ENCODE measurements at places on chromosomes 7 and 10.

GRCh38 chr10:46555713-46556514, 544 bp downstream of the GPRIN2 start:
- no peak for DNase-seq

DNA sequence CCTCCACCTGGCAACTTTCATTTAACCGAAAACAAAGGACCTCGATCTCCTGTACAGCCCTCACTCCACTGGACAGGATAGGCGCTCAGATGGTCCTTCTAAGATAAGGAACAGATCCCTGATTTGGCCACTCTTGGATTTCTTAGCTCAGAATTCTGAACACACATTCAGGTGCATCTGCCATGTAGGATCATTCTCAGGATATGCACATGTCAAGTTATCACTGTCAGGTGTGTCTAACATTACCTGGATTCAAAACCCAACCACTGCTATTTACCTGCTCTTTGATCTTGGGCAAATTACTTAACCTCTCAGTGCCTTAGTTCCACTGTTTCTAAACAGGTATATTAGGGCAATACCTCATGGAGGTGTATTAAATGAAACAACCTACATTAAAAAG, 12.2 kb upstream of the ADD3 start:
- DNase-seq = no peak

GRCh38 chr10:17607603-17608332, 9.4 kb downstream of the HACD1 start:
- no peak for DNase-seq

- DNase-seq = no peak
Observed at GRCh38 chr7:103996639-103997038, 7.2 kb upstream of the RELN start.

GRCh38 chr7:135712182-135712782, 15.7 kb downstream of the SLC13A4 start:
- no peak for DNase-seq

- no peak for DNase-seq
Observed at GRCh38 chr7:139823959-139824521, 5.0 kb upstream of the TBXAS1 start.

GRCh38 chr10:123132576-123133477, 2.9 kb upstream of the HMX3 start:
- DNase-seq = peak; percentile 47

DNA sequence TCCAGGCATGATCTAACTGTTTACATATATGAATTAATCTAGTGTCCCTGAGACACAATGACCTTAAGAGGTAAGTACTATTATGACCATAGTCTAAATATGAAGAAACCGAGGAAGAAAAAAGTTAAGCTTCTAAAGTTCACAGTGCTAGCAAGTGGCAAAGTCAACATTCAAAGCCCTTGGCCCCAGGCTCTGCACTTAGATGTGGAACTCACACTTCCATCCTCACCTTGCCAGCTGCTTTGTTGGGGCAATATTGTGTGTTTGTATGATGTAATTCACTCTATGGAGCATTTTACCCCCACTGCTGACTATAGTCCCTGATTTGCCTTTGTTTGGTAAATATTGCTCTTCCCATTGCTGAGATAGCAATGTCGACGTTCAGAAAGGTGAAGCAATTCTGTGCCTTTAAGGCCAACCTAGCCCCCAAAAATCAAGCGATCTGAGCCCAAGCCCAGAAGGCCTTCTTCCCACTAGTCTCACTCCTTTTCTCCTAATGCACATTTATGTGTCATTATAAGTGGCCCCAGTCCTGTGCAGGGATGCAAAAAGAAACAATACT, 487.6 kb upstream of the ZMIZ1 start:
- DNase-seq = no peak

DNA sequence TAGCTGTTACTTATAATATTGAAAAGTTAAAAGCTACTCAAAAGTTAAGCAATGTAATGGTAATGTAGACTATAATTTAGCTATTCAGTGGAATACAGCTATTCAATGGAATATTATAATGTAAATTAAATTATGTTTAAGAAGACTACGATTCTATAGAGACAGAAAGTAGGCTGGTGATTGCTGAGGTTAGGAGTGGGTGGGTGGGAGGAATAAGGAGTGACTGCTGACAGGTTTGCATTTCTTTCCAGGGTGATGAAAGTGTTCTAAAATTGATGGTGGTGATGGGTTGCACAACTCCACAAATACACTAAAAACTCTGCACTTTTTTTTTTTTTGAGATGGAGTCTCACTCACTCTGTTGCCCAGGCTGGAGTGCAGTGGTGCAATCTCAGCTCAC, 21.4 kb downstream of the DENND2A start:
- DNase-seq = no peak

DNA sequence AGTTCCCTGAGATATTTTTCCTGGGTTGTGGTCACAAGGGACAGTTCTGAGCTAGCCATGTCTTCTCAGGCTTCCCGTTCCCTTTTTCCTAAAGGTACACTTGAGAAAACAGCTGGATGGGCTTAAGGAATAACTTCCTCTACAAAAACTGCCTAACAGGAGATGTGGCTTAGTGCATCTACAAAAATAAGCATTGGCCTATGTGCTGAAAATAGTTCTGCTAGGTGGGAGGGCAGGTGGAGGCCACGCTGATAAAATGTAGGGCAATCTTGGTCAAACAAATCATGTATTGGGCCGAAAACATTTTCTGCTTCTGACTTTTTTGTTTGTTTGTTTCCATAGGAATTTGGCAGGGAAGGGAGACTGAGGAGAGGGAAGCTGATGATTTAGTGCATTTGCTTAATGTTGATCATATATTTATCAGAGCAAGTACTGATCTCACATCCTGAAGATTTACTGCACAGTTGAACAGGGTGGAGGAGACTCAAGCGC, 409.4 kb upstream of the FZD8 start:
- DNase-seq = no peak

GRCh38 chr7:99039384-99039891, 104.5 kb downstream of the SMURF1 start:
- DNase-seq = no peak

GRCh38 chr10:7412237-7412927, 1.5 kb upstream of the SFMBT2 start:
- no peak for DNase-seq

- no peak for DNase-seq
Observed at GRCh38 chr10:46239247-46239646, 47.5 kb upstream of the ANTXRL start.

DNA sequence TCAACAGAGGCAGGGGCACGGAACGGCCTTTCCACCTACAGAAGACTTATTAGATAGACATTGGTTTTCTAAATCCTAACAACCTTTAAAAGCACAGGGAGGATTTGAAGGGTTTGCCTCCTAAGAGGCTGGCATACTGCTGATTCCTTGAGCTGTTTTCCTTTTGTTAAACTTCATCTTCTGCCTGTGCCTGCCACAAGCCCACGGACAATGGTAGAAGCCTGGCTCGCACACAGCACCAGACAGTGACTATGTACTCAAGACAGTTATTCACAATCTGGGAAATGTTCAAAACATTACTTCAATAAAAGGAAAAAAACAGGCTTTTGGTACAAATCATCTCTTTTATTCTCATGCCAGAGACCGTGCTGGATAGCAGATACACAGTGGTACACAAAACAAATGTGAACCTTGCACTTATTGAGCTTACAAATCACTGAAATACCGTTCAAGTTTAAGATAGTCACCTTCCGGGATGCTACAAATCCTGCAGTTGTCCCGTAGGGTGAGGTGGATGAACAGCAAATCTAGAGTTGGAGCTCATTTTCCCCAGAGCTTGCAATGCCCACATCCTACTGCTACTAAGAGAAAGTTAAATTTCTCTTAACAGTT, 63.9 kb downstream of the VPS41 start:
- no peak for DNase-seq

DNA sequence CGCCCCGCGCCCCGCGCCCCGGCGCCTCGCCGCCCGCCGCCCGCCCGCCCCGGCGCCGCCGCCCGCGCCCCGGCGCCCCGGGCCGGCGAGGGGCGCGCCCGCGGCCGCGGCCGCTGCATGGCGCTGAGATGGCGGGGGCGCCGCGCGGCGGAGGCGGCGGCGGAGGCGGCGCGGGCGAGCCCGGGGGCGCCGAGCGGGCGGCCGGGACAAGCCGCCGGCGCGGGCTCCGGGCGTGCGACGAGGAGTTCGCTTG, 174 bp downstream of the ADCY1 start:
- no peak for DNase-seq

DNA sequence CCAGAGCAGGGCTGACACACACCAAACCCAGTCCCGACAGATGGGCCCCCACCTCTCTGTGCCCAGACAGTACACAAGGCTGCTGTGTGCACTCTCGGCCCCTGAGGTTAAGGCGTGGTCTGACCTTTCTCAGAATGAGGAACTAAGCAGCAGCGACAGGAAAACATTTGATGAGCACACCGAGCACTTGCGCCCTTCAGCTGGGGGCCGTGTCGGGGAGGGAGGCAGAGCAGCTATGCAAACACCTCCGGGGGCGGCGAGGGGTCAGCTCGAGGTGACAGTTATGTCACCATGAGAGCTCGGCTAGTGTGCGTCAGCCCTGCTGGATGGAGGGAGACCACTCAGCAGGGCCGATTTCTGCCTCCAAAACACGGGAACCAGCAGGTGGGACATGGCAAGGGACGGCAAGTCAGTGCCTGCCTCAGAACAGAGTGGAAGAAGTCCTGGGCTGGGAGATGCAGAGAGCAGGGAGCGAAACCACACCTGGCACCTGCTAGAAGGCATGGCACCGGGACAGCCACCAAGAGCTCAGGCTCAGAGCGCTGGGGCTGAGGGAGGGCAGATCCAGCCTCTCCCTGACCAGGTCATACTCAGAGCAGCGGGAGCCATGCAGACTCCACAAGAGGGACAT, 57.4 kb downstream of the CHST15 start:
- no peak for DNase-seq

DNA sequence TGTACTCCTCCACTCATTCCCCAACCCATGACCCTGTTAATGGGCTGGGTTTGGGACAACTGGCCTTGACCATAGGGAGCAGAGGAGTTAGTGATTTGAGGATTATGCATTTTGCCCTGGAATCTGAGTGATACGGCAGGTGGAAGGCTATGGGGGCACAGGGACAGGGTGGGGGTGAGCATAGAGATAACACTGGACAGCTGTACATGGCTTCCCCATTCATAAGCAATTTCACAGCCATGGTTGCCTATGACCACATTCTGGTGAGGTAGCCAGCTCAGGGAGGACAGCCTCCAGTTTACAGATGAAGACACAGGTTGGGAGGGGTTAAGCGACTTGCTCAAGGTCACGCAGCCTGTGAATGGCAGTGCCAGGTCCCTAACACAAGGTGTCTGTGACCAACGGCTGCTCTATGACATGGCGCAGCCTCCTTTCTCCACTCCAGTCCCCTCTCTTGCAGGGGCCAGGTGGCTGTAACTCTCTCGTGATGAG, 319.5 kb downstream of the PLXNA4 start:
- no peak for DNase-seq

- no peak for DNase-seq
Observed at GRCh38 chr10:132163278-132163765, 23.4 kb upstream of the DPYSL4 start.

- no peak for DNase-seq
Observed at GRCh38 chr7:121053219-121053618, 64.7 kb downstream of the CPED1 start.

DNA sequence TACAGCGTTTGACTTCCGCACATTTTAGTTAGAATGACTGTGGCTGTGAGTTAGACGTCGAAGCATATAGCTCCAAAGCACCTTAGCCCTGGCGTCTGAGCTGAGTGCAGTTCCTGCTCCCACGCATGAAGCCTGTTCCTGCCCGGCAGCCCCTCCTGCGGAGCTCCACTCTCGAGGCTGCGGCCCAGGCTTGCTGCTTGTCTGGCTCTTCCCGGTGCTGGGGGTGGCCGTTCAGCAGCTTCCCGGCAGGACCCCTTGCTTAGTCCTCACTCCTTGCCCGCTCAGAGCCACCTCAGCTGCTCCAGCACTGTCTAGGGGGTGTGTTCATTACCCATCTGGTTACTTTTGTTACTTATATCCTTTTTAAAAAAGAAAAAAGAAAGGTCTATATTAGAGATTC, 88.1 kb upstream of the DNAJB6 start:
- DNase-seq = no peak

DNA sequence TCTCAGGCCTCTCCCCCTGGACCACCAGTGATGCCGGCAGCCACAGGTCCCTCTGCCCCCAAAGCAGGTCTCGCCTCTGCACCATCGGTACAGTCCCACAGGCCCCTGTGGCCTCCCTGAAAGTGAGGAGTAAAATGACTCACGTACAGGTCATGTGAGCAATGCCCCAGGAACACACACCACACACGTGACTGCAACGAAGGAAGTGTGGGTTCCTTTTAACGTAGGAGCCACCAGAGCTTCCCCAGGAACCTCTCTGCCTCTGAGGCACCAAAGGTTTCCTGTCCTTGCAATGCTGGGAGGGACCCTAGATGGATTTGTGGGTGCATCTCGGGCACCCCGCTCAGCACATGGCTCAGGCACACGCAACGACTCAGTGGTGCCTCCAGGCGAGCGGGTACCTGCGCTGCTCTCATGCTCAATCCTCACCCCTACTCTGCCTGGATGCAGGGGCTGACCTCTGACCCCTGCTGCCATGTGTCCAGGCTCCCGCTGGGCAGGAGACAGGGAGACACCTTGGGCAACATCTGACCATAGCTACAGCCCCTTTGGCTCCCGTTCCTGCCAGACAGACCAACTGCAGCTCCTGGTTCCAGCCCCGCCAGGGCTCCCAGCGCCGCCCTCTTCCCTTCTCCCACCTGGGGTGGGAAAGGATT, 120.7 kb downstream of the PRKAG2 start:
- DNase-seq = no peak

GRCh38 chr7:25598765-25599164, 370.5 kb upstream of the NPVF start:
- DNase-seq = no peak

GRCh38 chr10:97644936-97645335, 4.5 kb downstream of the PI4K2A start:
- no peak for DNase-seq

DNA sequence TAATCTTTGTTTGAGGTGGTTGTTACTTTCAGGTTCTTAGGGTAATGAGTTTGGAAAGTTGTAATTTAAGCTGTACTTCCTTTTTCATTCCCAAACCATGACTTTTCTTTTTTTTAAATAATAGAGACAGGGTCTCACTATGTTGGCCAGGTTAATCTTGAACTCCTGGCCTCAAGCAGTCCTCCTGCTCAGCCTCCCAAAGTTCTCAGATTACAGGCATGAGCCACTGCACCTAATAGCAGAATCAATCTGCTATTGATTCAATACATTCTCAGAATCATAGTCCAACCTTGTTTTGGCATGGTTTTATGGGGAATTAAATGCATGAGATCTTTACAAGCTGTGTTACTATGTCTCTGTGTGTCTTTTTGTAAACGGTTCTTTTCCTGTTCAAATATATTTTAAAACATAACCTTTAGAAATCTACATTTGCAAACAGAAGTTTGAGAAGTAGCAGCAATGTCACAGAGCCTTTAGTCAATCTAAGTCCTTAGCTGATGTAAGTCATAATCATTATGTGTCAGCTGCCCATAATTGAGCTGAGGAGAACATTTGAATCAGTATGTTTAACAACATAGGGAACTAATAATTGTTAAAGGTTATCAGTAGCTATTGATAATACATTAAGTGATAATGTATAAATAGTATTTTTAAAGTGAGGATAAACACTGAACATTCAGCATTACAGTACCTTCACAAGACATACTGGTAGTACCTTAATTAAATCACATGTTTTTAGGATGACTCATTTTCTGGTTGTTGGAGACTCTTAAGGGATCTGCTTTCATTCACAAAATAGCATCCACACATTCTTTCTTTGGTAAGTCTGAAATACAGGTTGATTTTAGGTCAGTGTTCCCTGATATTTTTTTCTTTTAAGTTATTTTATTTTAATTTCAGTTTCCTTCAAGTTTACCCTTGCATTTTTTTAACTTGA, 8.8 kb downstream of the INPP5F start:
- DNase-seq = no peak

GRCh38 chr7:85292908-85293576, 106.2 kb upstream of the SEMA3D start:
- no peak for DNase-seq

GRCh38 chr7:138247568-138248333, 171.5 kb downstream of the AKR1D1 start:
- no peak for DNase-seq
